Mesothelial cell of epicardium (in vitro differentiated cells): ENCODE measurements at places on chromosomes 3 and 15.

GRCh38 chr3:112470788-112471187 lies 28.5 kb downstream of the BTLA start:
- no peak for DNase-seq

- DNase-seq = no peak
These were observed 393.5 kb upstream of the ARRDC4 start for GRCh38 chr15:97566961-97567360.

- DNase-seq = no peak
These were observed 9.1 kb upstream of the HDAC11 start for GRCh38 chr3:13470894-13471574.

GRCh38 chr15:101614761-101615160 lies 37.4 kb downstream of the TM2D3 start:
- DNase-seq = no peak

GRCh38 chr3:185175370-185175987 lies 22.6 kb upstream of the C3orf70 start:
- DNase-seq = no peak

DNA sequence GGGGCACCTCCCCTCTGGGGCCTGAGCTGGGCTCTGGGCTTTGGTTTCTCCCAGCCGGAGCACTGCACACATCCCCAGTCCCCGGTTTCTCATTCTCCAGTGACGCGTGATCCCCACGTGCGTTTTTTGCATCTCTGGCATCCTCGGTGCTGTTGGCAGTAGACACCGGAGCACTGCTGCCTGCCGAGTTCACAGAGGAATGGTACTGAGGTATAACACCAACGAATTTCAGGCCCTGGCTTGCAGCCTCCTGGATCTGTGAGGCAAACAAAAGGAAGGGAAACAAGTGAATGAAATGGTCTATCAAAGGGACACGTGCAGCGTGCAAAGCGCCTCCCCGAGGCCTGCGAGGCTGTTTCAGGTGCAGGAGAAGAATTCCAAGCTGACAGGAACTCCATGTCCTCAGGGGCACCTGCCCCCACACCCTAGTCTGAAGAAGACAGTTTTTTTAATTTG lies 112.9 kb downstream of the OXNAD1 start:
- DNase-seq = no peak

GRCh38 chr3:128278761-128279600 lies 125.7 kb downstream of the EEFSEC start:
- DNase-seq = peak; percentile 63
